ENCODE measurements at places on chromosomes 2 and 18. TPM values are rescaled to one million over a fixed set of nuclear protein-coding genes. Genes with fewer than 3 reads are reported as not detected.

NFATC1 gene
- 2.0 TPM for polyA plus RNA-seq

HOXD1 gene
- polyA plus RNA-seq: 0.12 TPM

STPG4 gene
- 0.14 TPM for polyA plus RNA-seq

KIAA1328 gene
- 2.1 TPM for polyA plus RNA-seq

PTPRN gene
- 0.90 TPM for polyA plus RNA-seq

LONRF2 gene
- polyA plus RNA-seq: 4.7 TPM

NEUROD1 gene
- polyA plus RNA-seq: not detected

IMMT gene
- 107 TPM for polyA plus RNA-seq

ALPP gene
- 0.18 TPM for polyA plus RNA-seq

ZNF385B gene
- not detected for polyA plus RNA-seq

HOXD11 gene
- 3.7 TPM for polyA plus RNA-seq

SLC5A7 gene
- polyA plus RNA-seq: not detected

KCNG3 gene
- polyA plus RNA-seq: 0.70 TPM

ASB18 gene
- not detected for polyA plus RNA-seq

CFAP53 gene
- 0.55 TPM for polyA plus RNA-seq

CFAP65 gene
- polyA plus RNA-seq: 0.22 TPM

GGCX gene
- 58.5 TPM for polyA plus RNA-seq

CHST9 gene
- polyA plus RNA-seq: not detected

CYS1 gene
- polyA plus RNA-seq: 1.2 TPM

SAG gene
- polyA plus RNA-seq: not detected

ZSWIM2 gene
- not detected for polyA plus RNA-seq

PIKFYVE gene
- polyA plus RNA-seq: 6.4 TPM

SERPINB3 gene
- polyA plus RNA-seq: not detected

FAM228B gene
- 4.9 TPM for polyA plus RNA-seq

CNDP1 gene
- not detected for polyA plus RNA-seq

UGT1A3 gene
- polyA plus RNA-seq: 0.17 TPM

CCDC93 gene
- 14.4 TPM for polyA plus RNA-seq

RAB27B gene
- 11.7 TPM for polyA plus RNA-seq

ARHGAP15 gene
- not detected for polyA plus RNA-seq

All from A549 (cell line).